ELR (cell line): ENCODE measurements at places on chromosomes 7 and 10.

DNA sequence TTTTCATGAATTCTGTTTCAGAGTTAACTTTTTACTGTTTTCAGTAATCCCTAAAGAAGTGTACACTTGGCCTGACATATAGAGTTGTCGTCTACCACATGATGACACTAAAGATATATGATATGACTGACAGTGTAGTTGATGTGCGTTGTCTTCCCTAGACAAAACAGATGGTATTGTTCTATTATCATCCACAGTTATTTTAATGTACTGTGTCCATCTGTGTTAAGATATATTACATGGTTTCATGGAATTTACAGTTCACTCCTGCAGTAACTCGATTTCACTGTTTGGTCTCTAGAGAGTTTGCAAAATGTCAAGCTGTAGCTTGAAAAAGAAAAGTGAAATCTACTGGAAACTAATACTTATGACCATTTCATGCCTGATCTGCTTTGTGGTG, 18.1 kb downstream of the FOXP2 start:
- DNase-seq, result no peak

GRCh38 chr10:32317795-32318357, 29.1 kb downstream of the EPC1 start:
- no peak for DNase-seq

DNA sequence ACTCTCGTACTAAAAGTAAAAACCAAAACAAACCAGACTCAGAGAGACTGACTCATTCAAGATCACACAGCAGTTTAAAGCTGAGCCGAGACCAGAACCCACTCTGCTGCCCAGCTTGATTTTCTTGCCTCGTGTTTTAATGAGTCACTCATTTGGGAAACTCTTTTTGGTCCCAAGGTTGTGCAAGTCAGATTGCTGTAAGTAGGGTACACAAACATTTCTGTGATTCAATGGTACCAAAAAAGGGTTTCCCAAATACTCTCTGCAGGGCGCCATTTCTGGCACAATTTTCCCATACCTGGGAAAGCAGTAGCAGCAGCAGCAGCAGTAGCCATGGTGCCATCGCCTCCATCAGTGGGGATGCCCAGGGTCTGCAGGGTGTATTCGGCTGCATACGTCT, 69.9 kb downstream of the ASAH2B start:
- peak; percentile 3 for DNase-seq

DNA sequence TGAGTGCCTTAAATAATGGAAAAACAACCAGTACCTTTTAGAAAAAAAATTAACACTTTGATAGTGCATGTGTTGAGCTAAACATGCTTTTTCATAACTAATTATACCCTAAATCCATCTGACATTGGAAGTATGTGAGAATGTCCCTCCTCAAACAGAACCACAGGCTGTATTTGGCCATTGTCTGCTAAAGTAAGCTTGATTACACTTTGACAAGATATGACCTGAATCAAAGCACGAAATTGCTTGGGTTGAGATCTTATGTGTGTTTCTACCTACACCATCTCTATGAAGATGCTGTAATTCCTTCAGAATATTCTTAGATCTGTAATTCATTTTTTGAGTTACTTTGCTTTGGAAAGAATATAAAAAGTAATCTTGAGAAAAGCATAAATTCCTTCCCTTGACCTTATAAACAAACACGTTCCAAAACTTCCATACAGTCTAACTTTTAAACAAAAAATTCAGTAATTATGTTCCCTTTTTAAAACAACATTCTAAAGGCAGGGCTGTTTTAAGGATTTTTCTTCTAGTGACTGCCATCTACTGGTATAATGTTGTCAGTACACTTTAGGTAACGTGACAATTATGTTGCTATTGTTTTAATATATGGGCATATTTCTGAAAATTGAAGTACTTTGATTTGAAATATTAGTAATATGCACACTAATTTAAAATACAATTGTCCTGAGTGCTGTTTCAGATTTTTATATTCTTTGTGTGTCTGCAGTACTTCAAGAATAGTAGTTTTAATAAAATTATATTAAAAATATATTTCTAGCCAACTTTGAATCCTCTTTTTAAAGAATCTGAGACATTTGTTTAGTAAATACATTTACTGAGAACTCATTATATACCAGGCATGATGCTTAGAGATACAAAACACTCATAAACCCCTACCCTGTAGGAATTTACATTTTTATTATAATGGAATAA, 20.9 kb downstream of the CD36 start:
- peak; percentile 57 for DNase-seq

DNA sequence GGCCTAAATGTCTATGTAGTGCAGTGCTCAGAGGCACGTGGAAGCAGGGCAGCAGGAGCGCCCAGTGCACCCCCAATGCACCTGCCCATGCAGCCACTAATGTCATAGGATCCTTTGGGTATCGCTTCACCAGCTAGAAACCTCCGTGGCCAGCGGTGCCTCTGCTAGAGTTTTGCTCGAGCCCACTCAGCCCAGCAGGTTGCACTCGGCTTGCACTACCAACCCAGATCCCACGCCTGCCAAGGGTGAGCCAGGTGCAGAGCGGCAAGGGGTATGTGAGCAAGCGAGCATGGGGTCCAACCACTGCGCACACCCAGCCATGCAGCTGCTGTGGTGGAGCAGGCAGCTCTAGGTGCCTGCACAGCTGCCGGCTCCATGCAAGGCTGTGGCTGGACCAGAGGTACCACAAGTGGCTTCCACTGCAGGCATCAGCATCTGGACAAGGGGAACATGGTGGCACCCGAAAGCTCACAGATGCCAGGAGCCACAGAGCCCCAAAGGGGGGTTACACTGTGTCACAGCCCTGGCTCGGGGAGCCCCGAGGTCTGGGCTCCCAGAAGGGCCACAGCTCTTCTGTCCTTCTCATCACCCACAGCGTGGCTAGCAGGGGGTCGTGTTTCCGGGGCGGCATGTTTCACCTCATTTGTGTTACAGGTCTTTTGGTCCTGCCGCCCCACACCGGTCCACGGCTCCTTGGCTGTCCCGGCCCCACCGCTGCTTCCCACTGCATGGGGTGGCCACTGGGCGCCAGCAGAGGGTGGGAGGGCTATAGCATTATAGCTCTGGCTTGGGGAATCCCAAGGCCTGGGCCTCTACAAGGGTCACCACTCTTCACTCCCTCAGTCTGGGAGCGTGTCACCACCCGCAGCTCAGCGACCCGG, 2.3 kb upstream of the NCAPG2 start:
- no peak for DNase-seq

DNA sequence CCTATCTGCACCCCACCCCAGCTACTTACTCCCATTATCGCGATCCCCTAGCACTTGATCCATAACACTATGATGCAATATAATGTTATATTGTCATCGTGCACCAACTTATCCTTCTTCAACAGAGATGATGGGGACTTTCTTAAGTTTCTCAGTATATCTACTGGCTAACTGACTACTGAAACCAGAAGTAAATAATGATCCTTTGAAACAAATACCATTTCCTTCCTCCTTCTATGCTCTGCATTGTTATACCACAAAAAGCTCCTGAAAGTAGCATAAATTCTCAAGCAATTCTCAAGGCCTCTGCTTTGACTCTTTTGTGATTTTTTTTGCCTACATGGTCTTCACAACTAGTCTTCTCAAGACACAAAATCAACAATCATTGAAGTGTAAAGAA, 68.9 kb downstream of the HTR7 start:
- no peak for DNase-seq

GRCh38 chr10:36779238-36779846, 346.1 kb upstream of the ANKRD30A start:
- DNase-seq, result peak; percentile 51

- DNase-seq, result no peak
These were observed 9.6 kb downstream of the DENND2A start for GRCh38 chr7:140631021-140631420.

- no peak for DNase-seq
These were observed 41.2 kb upstream of the SLC35G1 start for GRCh38 chr10:93852476-93853095.

GRCh38 chr10:87593702-87594101, 66.0 kb upstream of the PAPSS2 start:
- no peak for DNase-seq
